Osteoblast (primary cell): ENCODE measurements at places on chromosomes 2 and 18. TPM values are rescaled to one million over a fixed set of nuclear protein-coding genes. Genes with fewer than 3 reads are reported as not detected.

Gene CCDC102B
- total RNA-seq, result 8.8 and 9.4 TPM in 2 replicates

Gene POTEC
- 0.29 and 0.36 TPM in 2 replicates for total RNA-seq

Gene PLA2R1
- 19.2 and 19.9 TPM in 2 replicates for total RNA-seq

Gene PAX8
- 1.8 and 2.9 TPM in 2 replicates for total RNA-seq

Gene FIGN
- total RNA-seq, result 2.5 and 4.1 TPM in 2 replicates

Gene HAAO
- 0.72 and 1.8 TPM in 2 replicates for total RNA-seq

Gene ZSWIM2
- 0.29 TPM in 1 of 2 replicates, not detected in the other for total RNA-seq

Gene PSMA8
- not detected in 2 replicates for total RNA-seq

Gene BCL11A
- 0.29 and 1.4 TPM in 2 replicates for total RNA-seq

Gene CD8B
- not detected in 2 replicates for total RNA-seq

Gene ASB18
- under 0.01 TPM in 1 of 2 replicates, not detected in the other for total RNA-seq

Gene CYP27C1
- total RNA-seq, result 2.2 and 2.4 TPM in 2 replicates

Gene MROH2A
- total RNA-seq, result not detected in 2 replicates

Gene CYP1B1
- total RNA-seq, result 827 and 849 TPM in 2 replicates
